Ecto neural progenitor cell (in vitro differentiated cells): ENCODE measurements at places on chromosomes 3 and 15.
A peak's percentile ranks its signal among the peaks of the same experiment; 100 is the strongest.

DNA sequence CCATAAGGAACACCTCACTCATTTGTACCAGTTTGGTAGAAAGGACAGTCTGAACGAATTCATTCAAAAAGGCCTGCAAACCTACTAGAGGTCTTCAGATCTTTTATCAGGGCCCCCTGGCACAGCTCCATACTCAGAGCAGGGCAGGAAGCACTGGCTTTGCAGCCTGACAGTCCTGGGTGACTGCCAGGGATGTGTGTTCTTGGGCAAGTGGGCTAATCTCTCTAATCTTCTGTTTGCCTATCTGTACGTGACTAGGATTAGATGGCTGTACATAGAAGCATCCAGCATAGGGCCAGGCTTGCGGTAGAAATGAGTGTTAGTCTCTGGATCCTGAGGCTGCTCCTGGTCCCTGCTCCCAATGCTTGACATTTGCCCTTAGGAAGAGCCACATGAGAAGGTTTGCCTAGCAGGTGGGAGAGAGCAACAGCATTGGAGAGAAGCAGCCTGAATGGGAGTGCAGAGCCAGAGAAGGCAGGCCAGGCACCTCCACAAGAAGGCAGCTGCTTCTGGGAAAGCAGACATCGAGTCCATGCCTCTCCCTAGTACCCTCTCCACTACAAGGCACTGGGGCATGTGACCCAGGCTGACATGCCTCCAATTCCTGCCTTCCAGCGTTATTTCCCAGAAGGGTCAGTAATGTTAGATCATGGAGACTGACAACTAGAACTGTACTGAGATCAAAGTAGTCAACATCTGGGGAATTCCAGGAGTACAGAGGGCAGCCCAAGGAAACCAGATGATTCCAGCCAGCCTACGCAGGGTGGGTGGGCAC is 1.0 kb upstream of the CXCR6 start:
- DNase-seq, result no peak

DNA sequence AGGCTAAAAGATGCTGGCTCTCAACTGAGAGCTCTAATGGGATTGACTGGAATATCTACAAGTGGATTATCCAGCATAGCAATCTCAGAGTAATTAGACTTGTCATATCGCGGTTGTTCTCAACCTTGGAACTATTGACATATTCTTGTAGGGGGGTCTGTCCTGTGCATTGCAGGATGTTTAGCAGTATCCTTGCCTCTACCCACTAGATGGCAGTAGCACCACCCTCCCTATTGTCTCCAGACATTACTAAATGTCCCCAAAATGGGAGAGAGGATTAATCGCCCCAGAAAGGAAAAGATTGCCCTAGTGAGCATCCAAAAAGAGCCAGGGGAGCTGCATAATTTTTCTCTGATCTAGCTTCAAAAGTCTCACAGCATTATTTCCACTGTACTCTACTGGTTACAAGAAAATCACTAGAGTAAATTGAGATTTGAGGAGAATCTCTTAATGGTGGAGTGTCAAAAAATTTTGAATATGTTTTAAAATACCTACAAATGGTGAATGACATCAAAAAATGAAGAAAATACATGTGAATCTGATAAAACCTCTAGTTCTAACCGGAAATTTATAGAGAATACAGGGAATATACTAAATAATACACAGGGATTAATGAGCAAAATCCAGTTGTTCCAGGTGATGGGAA is 388.2 kb upstream of the AGTR1 start:
- DNase-seq, result peak; percentile 49

- peak; percentile 50 for DNase-seq
These were observed 1.8 kb downstream of the ARHGEF26 start for GRCh38 chr3:154122912-154123559.

- DNase-seq, result no peak
These were observed 68.3 kb downstream of the GALK2 start for GRCh38 chr15:49238342-49238741.

DNA sequence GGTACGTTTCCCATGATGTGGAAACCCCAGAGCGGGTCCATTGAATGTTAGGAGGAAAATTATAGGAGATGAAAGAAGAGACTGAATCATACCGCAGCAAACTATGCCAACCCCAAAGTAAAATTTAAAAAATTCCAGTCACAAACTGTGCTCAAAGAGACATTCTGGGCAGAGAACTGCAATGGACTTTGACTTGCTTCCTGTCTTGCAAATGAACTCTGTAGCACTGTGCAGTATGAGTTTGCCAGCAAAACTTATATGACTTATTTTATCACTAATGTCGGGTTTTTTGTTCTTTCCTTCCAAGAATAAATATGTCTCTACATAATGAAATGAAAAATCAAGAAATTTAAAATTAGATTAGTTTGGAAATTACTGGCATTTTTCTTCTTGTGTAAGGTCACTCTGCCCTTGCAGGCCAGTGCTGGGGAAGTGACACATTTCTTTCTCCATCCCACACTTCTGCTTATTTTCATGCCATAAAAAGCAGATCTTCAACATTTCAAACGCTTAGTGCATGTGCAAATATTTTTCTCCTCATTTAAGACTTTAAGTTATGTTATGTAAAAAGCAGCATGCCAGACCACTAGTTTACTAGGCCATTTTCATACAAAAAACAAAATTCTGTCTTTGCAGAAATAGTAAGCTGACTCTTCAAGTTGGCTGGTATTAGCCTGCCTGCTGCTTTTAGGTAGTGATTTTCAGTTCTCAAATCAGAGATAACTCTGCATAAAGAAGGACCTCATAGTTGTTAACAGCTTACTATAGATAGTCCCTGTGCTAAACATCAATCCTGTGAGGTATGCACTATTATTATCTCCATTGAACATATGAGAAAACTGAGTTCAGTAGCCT is 32.2 kb upstream of the SSR3 start:
- DNase-seq, result no peak

DNA sequence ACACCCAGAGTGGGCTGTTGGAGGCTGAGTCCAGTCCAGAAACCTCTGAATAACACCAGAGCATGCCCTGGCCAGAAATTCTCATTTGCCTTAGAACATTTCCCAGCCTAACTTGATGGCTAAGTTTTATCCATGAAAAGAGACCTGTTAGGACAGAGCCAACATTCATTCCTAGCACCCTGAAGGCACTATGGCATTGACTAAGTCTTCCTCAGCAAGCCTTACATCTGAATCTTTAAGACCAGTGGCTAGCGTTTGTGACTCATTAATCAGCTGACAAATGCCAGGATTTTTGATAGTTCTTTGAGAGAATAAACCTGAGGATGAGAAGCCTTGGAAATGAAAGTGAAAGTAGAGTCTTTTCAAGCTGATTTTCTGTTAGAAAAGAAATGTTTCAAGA is 1087.1 kb upstream of the ALCAM start:
- no peak for DNase-seq

- DNase-seq, result no peak
These were observed 39.4 kb downstream of the CLDN18 start for GRCh38 chr3:138049157-138049919.

- DNase-seq, result no peak
These were observed 1.2 kb downstream of the BRPF1 start for GRCh38 chr3:9732740-9733115.

DNA sequence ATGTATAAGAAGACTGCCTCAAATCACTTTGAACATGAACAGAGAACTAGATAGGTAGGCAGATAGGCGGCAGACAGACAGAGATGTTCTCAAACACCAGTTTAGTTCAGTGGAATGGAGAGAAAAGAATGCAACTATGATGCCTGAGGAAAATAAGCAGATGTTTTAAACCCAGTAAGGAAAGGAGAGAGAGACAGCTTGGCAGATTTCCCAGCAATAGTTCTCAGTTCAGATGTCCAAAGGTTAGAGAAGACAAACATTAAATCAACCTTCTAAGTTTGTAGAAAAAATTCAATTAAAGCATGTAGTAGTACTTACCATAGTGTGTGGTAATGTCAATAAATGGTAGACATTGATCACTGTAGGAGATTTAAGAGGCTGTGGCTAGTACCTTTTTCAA is 209.6 kb upstream of the PFN2 start:
- no peak for DNase-seq

DNA sequence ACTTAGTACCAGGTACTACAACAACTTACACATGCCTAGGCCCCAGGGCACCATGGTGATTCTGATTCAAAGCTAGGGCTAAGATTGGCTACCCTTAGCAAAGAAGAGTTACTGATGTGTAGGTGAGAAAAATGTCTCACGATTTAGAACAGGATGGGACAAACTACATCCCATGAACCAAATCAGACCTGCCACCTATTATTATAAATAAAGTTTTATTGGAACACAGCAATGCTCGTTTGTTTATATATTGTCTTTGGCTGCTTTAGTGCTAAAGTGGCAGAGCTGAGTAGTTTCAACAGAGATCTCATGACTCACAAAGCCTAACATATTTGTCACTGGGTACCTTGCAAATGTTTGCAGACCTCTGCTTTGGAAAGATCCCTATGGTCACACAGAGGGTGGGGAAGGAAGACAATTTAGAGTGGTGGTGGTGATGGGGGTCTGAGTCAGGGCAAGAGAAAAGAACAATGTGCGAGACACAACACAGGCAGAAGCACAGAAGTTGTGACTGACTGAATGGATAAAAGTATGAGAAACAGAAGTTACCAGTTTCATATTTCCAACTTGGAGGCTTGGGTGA is 770.6 kb upstream of the CFAP20DC start:
- DNase-seq, result no peak

GRCh38 chr3:174287705-174288104 is 571.4 kb upstream of the NAALADL2 start:
- no peak for DNase-seq

- DNase-seq, result no peak
These were observed 102.6 kb downstream of the ITPR1 start for GRCh38 chr3:4595710-4596113.

DNA sequence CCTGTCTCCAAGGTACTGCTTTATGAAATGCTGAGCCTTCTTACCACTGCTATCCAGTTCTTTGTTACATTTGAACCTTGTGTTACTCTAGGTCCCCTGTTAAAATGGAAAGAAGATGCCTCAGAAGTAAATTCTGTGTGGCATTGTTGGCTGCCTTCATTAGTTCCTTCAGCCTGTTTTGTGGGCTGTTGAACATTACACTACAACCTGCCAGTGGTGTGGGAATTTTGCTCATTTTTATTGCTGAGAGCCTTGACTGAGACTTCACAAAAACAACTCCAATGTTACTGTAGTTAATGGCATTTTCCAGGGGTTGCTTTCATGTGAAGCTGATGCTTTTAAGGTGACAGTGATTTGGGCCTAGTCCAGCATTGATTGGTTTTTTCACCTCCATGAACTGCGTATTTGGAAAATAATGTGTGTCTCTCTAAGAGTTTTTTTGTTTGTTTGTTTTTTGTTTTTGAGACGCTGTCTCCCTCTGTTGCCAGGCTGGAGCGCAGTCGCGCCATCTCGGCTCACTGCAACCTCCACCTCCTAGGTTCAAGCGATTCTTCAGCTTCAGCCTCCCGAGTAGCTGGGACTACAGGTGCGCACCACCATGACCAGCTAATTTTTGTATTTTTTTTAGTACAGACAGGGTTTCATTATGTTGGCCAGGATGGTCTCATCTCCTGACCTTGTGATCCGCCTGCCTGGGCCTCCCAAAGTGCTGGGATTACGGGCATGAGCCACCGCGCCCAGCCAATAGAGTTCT is 4.3 kb downstream of the MAPK6 start:
- DNase-seq, result no peak

- peak; percentile 18 for DNase-seq
These were observed 208.1 kb upstream of the PPP2R3A start for GRCh38 chr3:135757421-135757820.

- peak; percentile 78 for DNase-seq
These were observed 13.2 kb upstream of the ADPGK start for GRCh38 chr15:72796515-72797337.

GRCh38 chr3:133994166-133994890 is 35.4 kb downstream of the SLCO2A1 start:
- DNase-seq, result no peak

DNA sequence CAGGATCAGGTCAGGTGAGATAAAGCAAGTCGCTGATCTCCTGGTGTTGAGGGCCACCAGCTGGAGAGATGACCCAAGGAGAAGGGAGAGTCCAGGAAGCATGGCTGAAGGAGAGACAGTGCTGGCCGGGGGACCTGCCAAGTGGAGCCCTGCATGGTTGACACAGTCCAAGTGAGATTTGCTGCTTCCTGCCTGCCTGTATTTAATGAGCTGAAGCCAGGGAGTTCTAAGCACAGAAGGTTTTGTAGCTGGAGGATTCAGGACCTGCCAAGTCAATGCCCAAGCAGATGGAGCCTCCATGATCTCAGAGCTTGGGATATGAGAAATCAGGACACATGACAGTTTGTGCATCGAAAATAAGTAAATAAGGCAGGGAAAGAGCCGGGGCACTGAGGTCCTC is 125.6 kb downstream of the SRGAP3 start:
- DNase-seq, result no peak

DNA sequence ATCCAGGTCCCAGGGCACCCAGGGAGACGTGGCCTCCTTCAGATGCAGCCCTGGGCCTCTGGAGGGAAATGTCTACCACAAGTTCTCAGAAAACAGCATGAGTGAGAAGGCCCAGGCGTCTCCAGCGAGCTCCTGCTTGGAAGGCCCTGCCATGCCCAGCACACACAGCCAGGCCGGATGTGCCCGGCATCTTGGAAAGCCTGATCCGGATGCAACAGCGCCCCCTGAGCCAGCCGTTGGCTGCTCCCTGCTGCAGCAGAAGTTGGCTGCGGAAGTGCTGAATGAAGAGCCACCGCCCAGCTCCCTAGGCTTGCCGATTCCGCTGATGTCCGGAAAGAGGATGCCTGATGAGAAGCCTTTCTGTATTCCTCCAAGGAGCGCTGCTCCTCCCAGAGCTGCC is 856 bp downstream of the NPAP1 start:
- peak; percentile 45 for DNase-seq

GRCh38 chr15:73711526-73711925 is 27.3 kb downstream of the CD276 start:
- DNase-seq, result no peak

DNA sequence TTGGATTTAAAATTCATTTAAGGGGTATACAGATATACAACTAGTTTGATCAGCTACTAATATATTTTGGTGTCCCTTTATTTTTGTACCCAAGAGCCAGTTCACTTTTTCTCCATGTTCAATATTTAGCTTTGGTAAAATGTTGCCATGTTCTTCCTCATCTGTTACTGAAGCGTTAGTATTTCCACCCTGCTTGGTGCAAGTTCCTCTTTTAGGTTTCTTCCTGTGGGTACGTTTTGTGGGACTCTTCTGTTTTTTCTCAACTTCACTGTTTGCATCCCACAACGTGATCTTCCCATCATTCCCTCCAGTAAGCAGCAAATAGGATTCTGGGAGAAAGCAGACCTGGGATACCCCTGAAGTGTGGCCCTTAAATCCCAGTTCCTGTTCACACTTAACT is 14.1 kb downstream of the WDR53 start:
- no peak for DNase-seq
